ENCODE measurements at places on chromosomes 1 and 21.

GRCh38 chr1:109623601-109624161 is 4.0 kb downstream of the AMPD2 start:
- no peak for DNase-seq

DNA sequence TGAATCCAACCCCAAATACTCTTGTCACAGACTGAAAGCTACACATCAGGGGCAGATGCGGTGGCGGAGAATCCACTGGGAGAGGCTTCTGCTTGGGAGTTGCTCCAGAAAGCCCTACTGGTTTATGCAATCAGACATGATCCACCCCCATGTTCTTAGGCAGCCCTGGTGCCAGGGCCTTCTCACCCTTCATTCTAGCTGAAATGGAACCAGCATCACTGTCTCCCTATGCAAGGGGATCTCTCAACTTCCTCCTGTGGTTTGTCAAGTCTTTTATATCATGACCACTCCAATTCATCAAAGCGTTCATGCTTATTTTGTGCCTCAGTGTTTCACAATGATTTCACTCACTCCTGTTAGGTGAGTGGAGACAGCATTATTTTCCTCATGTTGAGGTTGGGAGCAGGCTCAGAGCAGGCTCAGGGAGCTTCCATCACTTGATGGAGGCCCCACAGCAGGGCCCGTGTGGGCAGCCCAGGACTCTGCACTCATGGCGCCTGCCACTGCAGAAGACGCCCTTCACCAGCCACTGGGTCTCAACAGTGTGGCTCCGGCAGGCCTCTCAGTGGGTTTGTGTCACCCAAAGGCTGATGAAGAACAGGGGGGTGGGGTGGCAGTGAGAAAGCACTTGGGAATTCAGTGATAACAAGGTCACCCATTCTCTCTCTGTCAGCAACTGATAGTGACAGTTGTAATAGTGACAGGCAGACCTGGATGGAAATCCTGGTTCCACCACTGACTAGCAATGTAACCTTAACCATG is 67.1 kb downstream of the CD58 start:
- DNase-seq: no peak

DNA sequence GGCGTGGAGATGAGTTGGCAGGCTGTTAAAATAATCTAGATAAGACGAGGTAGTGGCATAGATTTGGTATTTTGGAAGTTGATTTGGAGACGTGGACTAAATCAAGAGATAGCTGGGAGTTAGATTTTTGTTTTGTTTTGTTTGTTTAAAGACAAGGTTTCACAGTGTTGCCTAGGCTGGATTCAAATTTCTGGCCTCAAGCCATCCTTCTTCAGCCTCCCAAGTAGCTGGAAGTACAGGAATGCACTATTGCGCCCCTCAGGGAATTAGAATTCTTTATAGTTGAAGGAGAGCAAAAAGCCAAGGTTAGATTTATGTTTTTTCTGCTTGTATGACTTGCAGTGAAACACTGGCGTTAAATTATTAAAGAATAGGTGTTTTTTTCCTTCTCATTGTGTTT is 22.3 kb upstream of the SNRPE start:
- no peak for DNase-seq

DNA sequence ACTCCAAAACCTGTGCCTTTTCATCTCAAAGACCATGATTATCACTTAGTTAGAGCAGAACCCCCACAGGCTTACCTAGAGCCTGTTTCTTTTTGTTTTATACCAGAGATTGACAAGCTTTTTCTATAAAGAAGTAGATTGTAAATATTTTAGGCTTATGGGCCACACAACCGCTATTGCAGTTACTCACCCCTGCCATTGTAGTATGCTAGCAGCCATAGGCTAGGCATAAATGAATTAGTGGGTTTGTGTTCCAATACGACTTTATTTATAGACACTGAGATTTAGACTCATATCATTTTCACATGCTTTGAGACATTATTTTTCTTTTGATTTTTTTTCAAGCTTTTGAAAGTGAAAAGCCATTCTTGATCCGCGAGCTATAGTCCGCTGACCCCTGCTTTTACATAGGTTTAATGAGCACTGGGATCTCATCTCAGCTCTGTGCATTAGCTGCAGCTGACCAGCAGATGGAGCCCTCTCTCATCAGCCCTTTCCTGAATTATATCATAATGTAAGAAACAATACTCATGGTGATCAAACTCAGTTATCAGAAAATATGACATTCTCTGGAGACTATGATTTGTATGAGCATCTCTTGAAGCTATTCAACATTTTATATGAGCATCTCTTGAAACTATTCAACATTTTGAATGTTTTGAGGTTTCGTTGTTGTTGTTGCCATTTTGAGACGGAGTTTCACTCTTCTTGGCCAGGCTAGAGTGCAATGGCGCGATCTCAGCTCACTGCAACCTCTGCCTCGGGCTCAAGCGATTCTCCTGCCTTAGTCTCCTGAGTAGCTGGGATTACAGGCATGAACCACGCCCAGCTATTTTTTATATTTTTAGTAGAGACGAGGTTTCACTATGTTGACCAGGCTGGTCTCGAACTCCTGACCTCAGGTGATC is 111.9 kb upstream of the L1TD1 start:
- peak; percentile 41 for DNase-seq

DNA sequence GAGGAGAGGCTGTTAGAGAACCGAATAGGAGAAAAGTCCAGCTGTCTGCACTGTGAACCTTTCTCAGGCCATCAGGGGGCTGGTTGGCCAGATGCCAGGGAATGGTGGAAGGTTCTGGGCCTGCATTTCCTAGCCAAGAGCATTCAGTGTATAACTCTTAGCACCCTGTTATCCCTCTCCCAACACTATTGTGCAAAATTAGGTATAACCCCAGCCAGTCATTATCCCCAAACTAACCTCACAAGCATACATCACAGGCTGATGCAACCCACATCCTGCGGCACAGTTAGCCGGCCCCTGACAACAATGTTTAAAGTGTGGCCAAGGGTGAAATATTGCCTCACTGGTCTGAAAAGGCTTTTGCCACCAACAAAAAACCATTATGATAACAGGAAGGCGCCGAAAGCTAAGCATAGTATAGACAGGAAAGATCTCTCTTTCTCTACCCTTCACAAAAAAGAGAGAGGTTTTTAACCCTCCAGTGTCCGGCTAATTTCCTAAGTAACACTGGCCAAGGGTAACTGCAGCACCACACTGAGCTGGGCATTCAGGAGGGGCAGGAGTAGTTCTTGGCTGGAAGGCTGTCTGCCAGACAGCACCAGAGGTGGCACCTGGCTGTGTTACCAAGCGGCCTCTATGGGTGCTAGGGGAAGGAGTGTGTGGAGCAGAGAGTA is 77.3 kb upstream of the BCAR3 start:
- no peak for DNase-seq

DNA sequence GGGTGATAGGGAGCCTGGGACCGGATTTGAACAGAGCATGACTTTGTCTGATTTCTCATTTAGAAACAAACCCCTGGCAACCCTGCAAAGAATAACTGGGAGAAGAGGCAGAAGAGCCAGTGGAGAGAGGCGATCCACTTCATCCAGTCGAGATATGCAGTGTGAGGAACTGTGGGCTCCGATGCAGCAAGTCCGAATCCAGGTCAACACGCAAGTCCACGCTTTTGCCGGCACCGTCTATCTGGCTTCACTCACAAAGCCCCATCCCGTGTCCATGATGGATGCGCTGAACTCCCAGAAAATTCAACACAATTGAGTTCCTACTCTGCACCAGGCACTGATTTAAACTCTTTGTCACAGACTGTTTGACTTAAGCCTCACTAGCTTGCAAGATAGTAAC is 191.3 kb downstream of the GRIK3 start:
- DNase-seq: no peak

GRCh38 chr1:37605806-37606474 is 10.2 kb upstream of the GNL2 start:
- DNase-seq: no peak

DNA sequence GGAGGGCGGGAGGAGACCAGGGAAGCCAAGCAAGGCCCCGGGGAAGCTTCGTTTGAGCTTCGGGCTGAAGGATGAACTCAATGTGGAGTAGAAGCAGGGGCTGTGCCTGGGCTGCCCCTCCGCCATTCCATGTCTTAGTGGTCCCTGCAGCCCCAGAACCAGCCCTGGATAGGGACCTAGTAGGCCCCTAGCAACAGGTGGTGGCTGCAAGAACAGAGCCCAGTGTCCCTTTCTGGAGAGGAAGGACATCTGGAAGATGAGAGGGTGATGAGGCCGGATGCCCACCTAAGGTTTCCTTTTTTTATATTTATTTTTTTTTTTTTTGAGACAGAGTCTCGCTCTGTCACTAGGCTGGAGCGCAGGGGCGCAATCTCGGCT is 27.2 kb downstream of the ECE1 start:
- no peak for DNase-seq

Data from cerebellum (tissue), 4 donors.